Stimulated activated CD4-positive, alpha-beta T cell treated with anti-CD3 and anti-CD28 coated beads, TNF-alpha, amount 100 ng/mL, for 1 hour (primary cell): ENCODE measurements at places on chromosomes 1 and 21.
A peak's percentile ranks its signal among the peaks of the same experiment; 100 is the strongest.

DNA sequence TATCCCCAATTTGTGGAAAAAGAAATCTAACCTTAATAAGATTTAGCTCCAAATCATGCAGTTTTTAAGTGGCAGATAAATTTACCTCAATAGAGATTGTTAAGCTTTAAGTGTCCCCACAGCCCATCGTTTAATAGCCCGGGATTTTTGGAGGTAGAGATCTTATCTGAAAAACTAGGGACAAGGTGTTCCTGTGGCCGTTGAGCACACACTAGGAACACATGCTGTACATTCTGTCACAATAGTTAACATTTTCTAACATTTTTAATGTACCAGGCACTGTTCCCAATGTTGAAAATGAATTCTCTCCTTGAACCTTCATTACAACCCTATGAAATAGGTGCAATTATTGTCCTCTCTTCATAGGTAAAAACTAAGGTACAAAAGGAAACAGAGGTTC is 85.7 kb upstream of the PLD5 start:
- no peak for DNase-seq

GRCh38 chr1:16212251-16212961 is at the start of gene ARHGEF19:
ARHGEF19 (minus strand) TSS chr1:16212652; CDS start chr1:16209054, 3,598 bp downstream.
- DNase-seq, result no peak

GRCh38 chr21:35406635-35407034 is 357.5 kb upstream of the RUNX1 start:
- no peak for DNase-seq

DNA sequence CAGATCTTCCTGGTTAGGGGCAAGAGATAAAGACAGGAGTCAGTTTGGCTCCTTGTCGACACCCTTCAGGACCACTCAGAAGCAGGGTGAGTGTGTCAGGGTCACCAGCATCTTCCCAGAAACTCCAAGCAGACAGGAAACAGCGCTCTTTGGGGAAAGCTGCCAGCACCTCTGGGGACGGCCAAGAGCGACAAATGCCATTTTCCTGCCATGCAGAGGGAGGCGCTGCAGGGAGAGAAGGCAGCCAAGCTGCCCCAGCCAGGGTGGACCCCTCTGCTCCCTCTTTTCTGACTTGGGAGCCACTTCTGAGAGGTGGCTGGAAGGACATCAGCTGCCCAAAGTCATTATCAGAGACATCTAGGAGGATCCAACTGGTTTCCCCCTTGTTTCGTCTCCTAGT is 29.0 kb downstream of the SIM2 start:
- DNase-seq, result no peak

- DNase-seq, result no peak
Observed at GRCh38 chr1:16615253-16616252, 2.2 kb upstream of the NBPF1 start.

DNA sequence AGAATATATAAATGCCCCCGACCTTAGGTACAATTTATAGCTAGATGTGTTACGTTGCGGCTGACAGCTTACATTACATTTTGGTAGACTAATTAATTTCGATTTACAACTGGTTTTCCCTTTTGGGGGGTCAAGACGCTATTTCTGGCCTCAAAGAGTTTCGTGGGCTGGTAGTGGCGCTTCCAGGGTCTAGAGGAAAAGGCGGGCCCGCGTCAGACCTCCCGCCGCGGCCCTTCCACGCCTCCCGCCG is 391 bp downstream of the IFT25 start:
- no peak for DNase-seq

DNA sequence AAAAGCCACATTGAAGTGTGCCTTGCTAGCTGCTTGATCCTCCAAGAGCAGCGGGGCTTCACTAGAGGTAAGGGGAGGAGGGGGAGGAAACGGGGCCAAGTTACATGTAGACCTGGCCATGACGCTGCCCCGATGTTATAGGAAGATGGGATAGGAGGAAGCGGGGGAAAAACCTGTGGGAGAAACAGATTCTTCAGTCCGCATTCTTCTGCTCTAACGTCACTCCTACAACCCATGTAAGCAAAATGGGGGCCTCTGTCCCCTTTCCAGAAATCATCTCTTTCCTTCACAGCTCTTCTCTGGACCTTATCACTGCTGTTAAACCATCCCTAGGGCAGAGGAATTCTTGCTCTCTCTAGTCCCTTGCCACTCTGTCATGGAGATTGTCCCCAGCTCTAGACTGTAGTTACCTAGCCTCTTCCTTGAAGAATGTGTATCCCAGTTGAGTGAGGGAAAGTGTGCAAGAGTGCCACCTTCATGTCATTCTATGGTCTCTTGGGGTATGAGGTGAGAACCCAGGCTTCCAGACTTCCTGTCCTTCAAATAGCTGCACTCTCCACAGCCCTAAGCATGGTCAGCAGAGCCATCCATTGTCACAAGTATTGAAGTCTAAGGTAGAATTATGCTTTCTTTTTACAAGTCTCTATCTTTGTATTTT is 11.4 kb downstream of the PLEKHO1 start:
- no peak for DNase-seq

DNA sequence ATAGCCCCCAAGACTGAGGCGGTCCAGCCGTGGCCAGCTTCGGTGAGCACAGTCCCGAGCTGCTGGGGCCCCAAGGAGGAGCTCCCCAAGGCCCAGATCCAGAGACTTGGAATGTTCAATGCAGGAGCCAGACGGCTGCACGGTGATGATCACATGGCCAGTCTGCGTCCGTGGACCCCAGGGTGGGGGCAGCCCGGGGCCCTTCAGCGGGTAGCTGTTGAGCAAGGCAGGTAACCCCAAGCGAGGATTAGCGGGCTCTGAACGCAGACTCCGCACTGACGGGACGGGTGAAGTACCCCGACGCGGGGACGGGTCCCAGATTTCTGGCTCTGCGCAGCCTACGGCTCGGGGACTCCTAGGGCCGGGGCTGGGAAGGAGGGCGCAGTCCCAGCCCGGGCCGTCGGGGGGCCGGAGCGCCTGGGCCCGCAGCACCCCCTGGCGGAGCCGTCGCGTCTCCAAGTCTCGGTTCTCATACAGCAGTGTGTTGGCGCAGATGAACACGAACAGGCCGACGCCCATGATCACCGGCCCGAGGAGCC is 2.7 kb downstream of the TMEM200B start:
- DNase-seq, result peak; percentile 30

DNA sequence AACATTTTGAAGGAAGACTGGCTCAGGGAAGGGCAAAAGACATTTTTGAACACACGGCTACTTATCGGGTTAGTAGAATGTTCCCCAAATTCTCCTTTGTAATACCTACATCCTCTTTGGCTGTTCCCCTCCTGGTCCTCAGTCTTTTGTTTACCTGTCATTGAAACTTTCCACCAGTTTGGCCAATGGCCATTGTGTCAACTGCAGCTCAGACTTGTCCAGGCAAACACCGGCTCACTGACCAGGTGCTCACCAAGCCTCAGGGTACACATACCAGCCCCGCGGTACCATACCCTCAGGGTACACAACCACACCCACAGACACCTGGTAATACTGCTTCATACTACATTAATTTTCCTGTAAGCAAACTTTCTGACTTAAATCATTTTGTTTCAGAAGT is 84.8 kb upstream of the ZNF648 start:
- no peak for DNase-seq

DNA sequence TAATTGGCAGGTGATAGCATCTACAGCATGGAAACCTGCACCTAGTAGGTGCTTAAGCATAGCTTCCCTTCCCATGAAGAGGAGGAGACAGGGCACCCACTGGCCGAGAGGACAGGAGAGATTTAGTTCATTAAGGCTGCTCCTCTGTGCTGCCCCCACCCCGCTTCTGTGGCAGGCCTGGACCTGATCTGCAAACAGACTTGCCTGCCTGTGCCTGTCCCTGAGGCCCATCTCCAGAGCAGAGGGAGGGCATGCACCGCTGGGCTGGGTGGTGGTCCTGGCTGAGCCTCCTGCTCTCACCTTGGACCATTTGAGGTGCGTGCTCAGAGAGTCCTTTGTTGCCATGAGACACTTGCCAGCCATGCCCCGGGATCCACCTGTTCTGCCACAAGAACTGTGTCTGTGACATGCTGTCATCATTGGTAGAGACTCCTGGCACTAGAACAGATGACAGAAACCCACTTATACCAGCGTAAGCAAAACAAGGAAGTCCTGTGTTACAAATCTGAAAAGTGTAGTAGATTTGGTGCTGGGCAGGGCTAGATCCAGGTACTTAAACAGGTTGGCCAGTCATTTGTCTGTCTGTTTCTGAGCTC is 55.6 kb downstream of the PTPRF start:
- DNase-seq, result no peak
